ENCODE measurements at places on chromosomes 5 and 9. TPM values are rescaled to one million over a fixed set of nuclear protein-coding genes. Genes with fewer than 3 reads are reported as not detected.

- DNase-seq, result peak; percentile 84
These were observed 25.7 kb downstream of the PDGFRB start for GRCh38 chr5:150129813-150130492.

- no peak for DNase-seq
These were observed 11.1 kb upstream of the CACNA1B start for GRCh38 chr9:137866226-137867141.

GRCh38 chr5:155150012-155150411 is 136.5 kb downstream of the KIF4B start:
- no peak for DNase-seq

GRCh38 chr9:101409079-101409477 is 10.4 kb downstream of the ZNF189 start:
- DNase-seq, result no peak

DNA sequence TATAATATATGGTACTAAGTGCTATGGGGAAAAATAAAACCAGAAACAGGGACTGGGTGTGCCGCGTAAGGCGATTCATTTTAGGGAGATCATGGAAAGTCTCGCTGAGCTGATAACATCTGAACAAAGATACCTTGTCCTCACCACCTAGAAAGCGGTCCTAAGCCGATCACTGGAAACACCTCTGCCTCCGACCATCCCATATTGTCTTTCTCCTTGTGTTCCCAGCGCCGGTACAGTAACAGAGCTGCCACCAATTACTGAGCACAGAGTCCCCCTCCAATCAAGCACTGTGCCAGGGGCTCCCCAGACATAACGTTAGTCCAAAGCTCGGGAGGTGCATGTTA is 704 bp downstream of the CCDC112 start:
- DNase-seq, result no peak

GRCh38 chr5:14917719-14918118 is 46.1 kb upstream of the ANKH start:
- no peak for DNase-seq

GRCh38 chr5:6545036-6545693 is 87.7 kb downstream of the NSUN2 start:
- DNase-seq, result no peak

GRCh38 chr5:152170350-152170749 is 234.7 kb downstream of the NMUR2 start:
- DNase-seq, result peak; percentile 62

DNA sequence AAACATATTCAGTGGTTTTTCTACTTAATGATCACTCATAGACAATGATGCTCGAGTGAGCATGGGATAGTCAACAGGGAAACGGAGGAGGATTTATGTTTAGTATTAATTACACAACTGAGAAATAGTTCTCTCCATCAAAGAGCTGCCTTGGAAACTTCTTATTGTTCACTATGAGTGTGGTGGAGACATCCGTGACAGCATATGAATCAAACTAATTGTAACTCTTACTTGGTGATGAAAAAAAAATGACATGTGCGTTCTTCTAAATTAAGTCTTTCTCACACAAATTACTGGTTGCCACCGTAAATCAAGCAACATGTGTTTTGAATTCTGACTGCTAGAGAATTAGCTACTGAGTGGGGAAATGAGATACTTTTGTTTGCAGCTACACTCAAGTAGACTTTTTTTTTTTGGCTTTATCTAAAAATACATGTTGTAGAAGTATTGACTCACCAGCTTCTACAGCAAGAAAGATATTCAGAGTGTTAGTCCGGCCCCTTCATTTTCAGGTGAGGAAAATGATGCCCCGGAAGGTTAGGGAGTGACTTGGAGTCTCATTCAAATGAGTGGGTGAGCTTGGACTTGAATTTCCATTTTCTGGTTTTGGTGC is 179.4 kb downstream of the CFAP90 start:
- no peak for DNase-seq

GRCh38 chr9:121640491-121641223 is 10.8 kb upstream of the DAB2IP start:
- DNase-seq, result no peak

- DNase-seq, result no peak
These were observed 817 bp downstream of the GAPVD1 start for GRCh38 chr9:125262294-125262991.

DNA sequence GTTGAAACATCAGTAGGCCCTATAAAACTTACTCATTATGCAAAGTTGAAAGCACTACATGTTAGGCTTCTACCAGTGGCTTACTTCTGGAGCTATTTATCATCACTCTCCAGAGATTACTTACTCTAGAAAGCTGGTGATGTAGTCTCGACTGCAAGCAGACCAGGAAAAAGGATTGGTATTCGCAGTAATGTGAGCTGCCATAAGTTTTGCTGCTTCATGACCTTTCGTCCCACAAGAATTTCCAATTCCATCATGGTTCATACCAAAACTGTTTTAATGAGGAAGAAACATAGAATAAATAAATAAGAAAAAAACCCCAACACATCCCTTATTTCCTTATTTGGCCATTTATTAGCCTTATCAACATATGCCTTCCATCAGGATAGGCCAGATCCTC is 181.9 kb downstream of the ADAMTS6 start:
- no peak for DNase-seq

- no peak for DNase-seq
These were observed 273.9 kb downstream of the NPR3 start for GRCh38 chr5:32984851-32985610.

GRCh38 chr5:132471151-132471907 is 19.2 kb downstream of the IRF1 start:
- no peak for DNase-seq

DNA sequence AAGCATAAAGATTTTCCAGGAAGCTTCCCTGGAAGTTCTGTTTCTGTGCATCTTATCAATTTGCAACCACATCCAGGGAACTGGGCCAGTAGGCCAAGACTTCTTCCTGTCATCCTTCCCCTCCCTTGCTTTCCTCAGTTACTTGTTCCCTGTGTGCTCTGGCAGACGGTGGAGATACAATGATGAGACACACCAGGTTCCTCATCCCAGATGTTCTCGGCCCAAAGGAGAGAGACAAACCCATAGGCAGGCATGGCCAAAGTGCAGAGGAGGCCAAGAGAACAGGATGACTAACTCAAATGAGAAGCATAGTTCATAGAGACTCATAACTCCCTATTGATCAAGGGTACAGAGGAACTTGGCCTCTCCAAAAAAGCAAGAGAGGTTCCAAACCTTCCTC is 652.6 kb downstream of the CCDC171 start:
- no peak for DNase-seq

GRCh38 chr5:138093036-138093435 is 9.2 kb downstream of the WNT8A start:
- DNase-seq, result no peak

- no peak for DNase-seq
These were observed 41.3 kb downstream of the LNPEP start for GRCh38 chr5:96977228-96977627.

DNA sequence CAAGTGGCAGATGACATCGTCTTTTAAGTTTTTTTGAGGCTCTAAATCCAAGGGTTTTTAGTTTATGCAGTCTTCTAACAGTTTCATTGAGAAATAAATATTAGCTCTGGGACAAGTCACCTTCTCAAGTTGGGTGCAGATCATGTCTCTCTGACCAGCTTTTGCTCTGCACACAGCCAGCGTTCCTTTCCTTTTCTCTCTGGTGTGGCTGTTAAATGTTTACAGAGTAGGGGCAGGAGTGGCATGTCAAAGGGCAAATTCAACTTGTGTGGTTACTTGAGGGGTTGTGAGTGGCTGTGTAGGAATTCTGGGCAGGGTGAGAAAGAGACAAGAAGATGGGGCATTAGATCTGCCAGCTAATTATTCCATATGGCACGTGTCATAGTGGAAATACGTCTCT is 187.5 kb upstream of the HMHB1 start:
- DNase-seq, result no peak

DNA sequence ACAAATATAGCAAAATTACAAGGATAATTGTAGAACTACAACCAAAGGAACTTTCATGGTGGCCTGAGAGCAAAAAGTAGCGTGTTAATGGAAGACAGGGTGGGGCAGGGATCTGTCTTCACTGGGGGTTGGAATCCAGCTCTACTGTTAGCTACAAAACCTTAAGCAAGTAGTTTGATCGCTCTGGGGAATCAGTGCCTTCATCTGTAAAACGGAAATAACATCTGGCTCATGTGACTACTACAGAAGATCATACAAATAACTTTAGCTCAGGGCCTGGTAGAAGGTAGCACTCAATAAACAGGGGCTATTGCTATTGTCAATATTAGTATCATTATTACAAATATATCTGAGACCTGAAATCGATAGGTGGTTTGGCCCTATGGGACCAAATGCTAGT is 40.4 kb downstream of the ZNF608 start:
- DNase-seq, result no peak

GRCh38 chr5:56840597-56840996 is 25.2 kb downstream of the MAP3K1 start:
- DNase-seq, result no peak

- peak; percentile 86 for DNase-seq
These were observed 752 bp upstream of the ANKH start for GRCh38 chr5:14872070-14872989.

- no peak for DNase-seq
These were observed 86.7 kb downstream of the INSYN2B start for GRCh38 chr5:169893571-169893970.

- no peak for DNase-seq
These were observed 11.6 kb upstream of the SUSD1 start for GRCh38 chr9:112186695-112187094.

DNA sequence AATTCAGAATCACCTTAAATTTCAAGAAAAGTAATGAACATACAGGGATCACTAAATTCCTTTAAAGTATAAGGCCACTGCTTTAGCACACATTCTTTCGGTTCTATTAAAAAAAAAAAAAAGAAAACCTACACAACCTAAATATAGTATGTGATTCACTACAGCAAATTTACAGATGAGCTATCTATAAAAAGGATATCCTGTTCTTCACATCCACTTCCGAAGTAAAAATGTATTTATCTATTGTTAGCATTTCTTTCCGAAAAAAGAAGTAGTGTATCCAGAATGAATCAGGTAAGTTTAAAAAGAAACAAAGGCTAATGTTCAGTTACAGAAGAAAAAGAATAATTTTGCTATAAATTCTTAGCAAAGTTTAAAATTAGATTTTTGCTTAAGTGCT is 70.2 kb downstream of the ECPAS start:
- DNase-seq, result no peak

DNA sequence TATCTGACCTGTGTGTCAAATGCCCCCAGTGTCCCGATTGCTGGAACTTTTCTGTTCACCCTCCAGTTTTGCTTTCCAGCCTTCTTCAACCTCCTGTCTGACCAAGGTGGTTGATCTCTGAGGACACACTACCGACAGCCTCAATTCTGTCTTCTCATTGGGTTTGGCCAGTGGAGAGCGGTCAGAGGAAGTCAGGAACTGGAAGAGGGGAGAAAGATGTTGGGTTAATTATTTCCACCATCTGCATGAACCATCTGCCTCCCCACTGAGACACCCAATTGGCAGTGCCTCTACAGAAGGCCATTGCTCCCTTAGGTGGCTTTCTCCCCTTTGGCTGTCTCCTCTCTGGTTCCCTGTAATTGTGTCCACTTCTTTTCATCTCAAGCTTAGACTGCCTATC is 154.3 kb upstream of the RAI14 start:
- no peak for DNase-seq

DNA sequence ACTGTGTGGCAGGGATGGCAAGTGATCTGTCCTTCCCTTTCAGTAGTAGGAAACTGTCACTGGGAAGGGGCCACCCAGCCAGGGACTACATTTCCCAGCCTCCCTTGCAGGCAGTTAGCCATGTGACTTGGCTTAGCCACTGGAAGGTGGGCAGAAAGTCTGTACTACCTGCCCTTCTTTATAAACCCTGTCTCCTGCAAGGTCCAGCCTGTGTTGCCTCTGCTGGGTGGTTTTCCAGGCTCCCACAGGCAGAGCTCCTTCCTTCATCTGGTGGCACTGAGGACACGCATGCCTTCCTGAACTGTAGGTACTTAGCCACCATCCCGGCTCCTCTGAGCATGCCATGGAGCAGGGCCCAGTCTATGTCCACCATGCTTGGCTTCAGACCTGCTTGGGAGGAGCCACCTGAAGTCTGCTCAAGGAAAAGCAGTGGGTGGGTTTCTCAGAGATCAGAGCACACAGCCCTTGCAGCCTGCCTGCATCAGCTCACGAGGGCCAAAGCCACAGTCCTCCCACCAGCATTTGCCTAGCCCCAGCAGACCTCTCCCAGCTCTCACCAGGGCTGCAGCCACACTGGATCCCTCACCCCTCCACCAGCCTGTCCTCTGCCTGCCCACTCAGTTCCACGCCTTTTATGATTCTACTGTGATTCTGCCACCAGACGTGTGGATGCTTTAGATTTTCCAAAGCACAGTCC is 16.7 kb upstream of the SLC25A51 start:
- no peak for DNase-seq

DNA sequence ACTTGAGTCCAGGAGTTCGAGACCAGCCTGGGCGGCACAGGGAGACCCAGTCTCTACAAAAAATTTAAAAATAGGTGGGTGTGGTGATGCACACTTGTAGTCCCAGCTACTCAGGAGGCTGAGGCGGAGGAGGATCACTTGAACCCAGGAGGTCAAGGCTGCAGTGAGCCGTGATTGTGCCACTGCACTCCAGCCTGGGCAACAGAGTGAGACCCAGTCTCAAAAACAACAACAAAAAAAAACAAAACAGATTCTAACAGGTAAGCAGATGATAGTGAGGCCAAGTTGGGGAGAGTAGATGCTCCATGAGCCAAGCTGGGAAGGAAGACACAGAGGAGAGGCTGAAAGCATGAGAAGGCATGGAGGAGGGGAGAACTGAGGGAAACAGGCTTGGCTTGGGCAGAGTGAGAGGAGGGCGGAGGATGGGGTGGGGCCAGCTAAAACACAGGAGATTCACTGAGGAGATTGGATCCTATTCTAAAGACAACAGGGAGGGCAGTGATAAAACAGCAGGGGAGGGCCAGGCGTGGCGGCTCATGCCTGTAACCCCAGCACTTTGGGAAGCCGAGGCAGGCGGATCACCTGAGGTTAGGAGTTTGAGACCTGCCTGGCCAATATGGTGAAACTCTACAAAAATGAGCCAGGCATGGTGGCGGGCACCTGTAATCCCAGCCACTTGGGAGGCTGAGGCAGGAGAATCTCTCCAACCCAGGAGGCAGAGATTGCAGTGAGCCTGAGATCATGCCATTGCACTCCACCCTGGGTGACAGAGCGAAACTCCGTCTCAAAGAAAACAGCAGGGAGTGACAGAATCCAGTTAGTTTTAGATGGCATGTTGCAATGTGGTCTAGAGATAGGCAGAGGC is 8.4 kb downstream of the RPS14 start:
- no peak for DNase-seq

GRCh38 chr5:160001457-160001856 is 7.5 kb upstream of the TTC1 start:
- no peak for DNase-seq

The GPX3 gene
- total RNA-seq, result 694 TPM

The PRDM9 gene
- not detected for total RNA-seq

The SPTLC1 gene
- total RNA-seq, result 48.1 TPM

The FAM221B gene
- total RNA-seq, result not detected

The FREM1 gene
- 14.0 TPM for total RNA-seq

The PCDHB10 gene
- 7.7 TPM for total RNA-seq

The NEURL1B gene
- total RNA-seq, result 65.8 TPM

The MARCOL gene
- not detected for total RNA-seq

Measured in aorta (tissue), 5 donors.